ENCODE measurements at places on chromosomes 7 and 10. TPM values are rescaled to one million over a fixed set of nuclear protein-coding genes. Genes with fewer than 3 reads are reported as not detected.

ADARB2 gene
- total RNA-seq: 0.99 TPM

- no peak for DNase-seq
Observed at GRCh38 chr10:122139627-122140170, 131.4 kb upstream of the BTBD16 start.

TEX36 gene
- total RNA-seq: not detected

GRCh38 chr10:62831346-62831745 lies 15.2 kb upstream of the EGR2 start:
- no peak for DNase-seq

ASAH2 gene
- total RNA-seq: 1.8 TPM

- no peak for DNase-seq
Observed at GRCh38 chr7:122225874-122226273, 78.7 kb downstream of the FEZF1 start.

CABCOCO1 gene
- total RNA-seq: not detected

DNA sequence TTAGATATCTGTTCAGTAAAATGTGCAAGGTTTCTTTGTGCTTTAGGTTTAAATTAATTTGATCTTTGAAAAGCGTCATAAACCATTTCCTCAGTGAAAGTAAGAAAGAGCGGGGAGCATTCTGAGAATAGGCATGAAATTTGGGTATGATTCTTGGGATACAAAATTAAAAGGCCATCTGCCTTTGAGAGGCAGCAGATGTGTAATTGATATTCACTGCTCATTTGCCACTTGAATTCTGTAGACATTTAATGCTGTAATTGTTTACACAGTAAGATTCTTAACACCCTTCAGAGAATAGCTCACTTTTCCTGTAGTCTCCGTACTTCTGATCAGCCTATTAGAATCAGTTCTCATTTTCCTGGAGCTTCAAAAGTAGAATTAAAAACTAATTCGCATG lies 18.7 kb downstream of the FRMD4A start:
- no peak for DNase-seq

DNA sequence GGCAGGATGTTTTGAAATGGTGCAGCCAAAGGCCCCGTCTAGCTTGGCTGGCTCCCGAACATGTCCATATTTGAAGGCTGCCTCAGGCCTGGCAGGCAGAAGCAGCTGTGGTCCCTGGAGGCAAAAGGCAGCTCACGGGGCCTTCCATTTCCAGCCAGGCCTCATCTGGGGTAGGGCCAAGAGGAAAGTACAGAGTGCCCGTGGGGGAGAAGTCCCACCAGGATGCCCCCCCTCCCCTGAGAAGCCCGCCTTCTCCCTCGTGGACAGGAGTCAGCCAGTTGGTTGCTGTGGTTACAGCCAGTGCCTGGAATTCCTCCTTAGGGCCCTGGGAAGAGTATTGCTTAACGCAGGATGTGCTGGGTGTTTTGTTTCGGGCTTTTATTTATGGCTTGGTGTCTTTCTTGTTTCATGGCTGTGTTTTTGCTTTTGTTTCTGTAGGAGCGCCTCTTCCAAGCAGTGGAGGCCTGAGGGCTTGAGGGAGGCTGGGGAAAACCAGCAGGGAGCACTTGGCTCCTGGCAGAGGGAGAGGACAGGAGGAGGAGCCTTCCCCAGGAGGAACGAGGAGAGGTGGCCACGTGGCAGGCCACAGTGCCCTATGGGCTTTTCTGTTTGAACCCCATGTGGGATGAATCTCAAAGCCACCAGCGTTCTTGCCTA lies 45.4 kb downstream of the CHST3 start:
- no peak for DNase-seq

- peak; percentile 81 for DNase-seq
Observed at GRCh38 chr10:32367793-32368453, 21.0 kb upstream of the EPC1 start.

- DNase-seq: no peak
Observed at GRCh38 chr10:23196915-23197314, 4.8 kb downstream of the PTF1A start.

DNA sequence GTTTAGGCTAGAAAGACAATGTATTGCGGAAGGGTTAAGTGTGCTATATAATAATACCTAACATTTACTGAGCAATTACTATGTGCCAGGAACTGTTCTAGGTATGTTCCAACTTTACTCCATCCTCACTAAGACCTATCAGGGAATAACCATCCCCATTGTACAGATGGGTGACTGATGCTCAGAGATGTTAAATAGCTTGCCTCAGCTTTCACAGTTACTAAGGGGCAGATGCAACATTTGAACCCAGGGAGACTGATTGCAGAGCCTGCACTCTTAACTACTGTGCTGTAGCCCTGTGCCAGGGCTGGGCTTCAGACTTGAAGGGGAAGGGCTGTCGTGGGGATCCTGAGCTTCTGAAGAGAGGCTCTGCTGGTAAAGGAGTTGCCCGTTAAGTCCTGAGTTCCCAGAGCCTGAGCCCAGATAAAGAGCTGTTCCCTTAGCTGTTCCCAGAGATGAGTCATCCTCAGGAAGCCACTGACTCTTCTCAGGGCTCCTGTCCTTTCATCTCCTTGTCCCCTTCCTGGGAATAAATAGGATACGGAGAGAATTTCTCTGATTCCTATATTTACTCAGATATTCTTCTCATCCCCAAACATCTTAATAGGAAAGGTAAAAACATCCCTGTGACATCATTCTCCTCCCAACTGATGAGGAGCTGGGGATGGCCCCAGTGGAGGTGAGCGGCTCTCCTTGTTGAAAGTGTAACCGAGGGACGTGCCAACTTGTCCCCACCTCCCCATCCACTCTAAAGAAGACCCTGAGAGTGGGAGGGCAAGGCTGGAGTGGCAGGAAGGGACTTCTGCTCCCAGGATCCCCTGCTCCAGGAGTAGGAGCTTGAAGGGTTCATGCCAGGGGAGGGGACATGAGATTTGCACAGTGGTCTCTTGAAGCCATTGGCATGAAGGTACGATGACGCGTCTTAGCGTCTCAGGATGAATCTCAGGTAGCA lies 28.0 kb upstream of the HABP2 start:
- no peak for DNase-seq

GNAT3 gene
- total RNA-seq: not detected

SPDYE8 gene
- not detected for total RNA-seq

- DNase-seq: no peak
Observed at GRCh38 chr10:76899490-76899889, 738.1 kb downstream of the KCNMA1 start.

DNA sequence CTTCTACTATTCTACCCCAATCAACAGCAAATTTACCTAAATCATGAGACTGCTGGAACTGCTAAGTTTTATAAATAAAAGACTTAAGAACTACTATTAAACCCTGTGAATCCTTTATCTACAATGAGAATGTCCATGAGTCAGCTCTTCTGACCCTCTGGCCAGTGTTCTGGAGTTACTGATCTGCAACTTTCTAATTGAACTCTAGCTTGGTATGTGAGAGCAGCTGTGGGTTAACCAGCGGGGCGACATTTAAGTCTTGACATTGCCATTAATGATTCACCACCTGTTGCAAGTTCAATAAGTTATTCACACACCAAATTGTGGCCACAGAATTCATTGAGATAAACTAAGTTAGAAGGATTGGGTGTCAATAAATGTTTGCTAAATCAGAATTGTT lies 359.8 kb downstream of the PCDH15 start:
- no peak for DNase-seq

CALML3 gene
- not detected for total RNA-seq

PAPOLB gene
- 0.08 TPM for total RNA-seq

MBL2 gene
- not detected for total RNA-seq

NUPR2 gene
- total RNA-seq: not detected

GRCh38 chr10:60951272-60951724 lies 7.3 kb upstream of the RHOBTB1 start:
- DNase-seq: no peak

- DNase-seq: no peak
Observed at GRCh38 chr7:66883716-66884115, 37.3 kb upstream of the TMEM248 start.

GRCh38 chr7:102044984-102045673 lies 227.7 kb downstream of the CUX1 start:
- no peak for DNase-seq

DNA sequence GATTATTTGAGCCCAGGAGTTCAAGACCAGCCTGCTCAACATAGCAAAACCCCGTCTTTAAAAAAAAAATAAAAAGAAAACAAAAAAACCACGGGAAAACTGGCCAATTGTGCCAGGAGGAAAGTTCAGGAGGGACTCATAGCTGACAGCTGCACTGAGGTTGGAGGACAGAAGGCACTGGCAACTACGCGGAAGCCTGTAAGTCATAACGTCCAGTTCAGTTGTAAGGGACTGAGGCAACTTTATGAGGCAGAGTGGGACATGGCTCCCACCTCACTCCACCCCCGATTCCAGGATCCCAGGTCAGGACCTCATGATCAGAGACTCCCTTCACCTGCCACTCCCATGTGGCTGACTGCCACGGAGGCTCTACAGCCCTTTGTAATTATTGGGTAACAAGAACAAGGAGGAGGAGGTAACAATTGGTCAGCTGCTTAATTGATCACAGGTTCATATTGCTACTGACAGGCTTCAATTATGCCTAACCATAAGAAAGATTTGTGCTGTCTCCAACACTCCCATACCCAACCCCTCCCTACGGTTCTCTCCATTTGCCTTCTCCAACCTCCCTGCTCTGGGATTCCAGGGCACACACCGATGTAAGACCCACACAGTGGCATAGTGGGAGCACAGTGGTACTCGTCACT lies 1.9 kb upstream of the CCL24 start:
- no peak for DNase-seq

DNA sequence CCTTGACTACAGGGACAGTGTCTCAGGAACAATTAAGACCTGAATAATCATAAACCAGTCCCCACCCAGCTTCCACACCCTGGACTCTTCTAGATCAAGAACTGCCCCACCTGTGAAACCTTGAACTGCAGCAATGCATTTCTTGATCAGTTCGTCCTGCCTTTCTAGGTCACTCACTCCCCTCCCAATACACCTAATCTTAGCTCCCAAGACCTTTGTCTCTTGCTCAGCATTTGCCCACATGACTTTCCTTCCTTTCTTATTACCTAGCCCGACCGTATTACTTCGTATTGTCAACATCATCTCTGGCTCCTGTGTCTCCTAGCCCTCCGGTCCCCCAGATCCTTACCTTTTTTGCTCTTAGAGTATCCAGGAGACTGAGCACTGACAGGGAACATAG lies 5.5 kb upstream of the NAMPT start:
- DNase-seq: no peak

- DNase-seq: no peak
Observed at GRCh38 chr7:25716421-25716820, 435.6 kb upstream of the NFE2L3 start.

DNA sequence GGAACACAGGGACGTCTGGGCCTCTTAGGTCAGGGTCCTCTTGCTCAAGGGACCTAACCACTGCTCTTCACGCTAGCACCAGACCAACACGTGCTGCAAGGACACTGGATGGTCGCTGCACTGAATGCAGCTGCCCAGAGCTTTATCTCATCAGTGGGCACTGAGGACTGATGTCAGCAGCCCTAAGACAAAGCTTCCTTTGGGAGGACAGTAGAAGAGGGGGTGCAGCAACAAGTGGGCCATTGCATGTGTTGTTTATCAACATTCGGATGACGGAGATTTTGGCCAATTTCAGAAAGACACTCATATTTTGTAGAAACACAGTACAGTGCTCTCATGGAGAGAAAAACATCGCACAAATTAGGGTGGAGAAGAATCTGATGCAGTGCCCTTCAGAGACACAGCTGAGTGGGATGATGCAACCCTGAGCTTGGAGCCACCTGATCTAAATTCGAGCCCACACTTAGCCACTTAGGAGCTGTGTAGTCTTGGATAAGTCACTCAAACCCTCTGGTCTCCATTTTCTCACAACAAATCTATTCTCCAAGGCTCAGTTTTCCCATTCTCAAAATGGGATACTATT lies 1.7 kb downstream of the OPALIN start:
- DNase-seq: no peak

GRCh38 chr7:6375348-6376101 lies 72.2 kb downstream of the DAGLB start:
- peak; percentile 37 for DNase-seq

AKR1D1 gene
- not detected for total RNA-seq

DNA sequence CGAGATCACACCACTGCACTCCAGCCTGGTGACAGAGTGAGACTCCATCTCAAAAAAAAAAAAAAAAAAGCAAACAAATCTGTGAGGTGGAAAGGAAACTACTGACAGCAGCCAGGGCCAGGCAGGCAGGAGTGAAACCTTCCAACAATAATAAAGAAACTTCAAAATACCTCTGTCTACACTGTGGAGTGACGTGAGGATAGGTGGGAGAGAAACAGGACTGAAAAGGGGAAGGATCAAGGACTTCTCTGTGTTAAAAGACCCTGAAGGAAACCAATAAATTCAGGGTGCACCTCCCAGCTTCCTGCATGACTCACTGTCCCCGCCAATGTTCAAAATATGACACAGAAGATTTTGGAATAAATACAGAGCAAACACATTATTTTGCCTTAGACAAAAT lies 82.9 kb downstream of the KIAA1549 start:
- peak; percentile 51 for DNase-seq

- peak; percentile 41 for DNase-seq
Observed at GRCh38 chr10:5890452-5890915, 441 bp downstream of the FBH1 start.

TAS2R41 gene
- total RNA-seq: not detected

GRCh38 chr10:62234077-62234605 lies 34.5 kb downstream of the RTKN2 start:
- DNase-seq: no peak

STAG3 gene
- 16.5 TPM for total RNA-seq

DNA sequence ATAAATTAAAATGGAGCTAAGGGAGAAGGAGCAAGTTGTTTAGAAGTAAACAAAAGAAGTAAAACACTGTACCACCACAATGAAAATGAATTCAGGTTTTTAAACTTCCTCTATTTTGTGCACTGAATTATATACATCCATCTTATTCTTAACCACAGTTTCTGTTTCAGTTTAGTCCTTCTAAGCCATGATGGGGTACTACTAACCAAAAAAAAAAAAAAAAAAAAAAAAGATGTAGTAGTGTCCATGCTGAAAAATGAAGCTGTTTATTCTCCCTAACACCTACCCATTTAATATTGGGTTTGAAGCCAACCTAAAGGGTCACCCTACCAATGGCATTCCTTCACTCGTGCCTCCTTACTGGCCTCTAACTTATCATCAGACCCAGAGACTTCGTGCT lies 3.4 kb upstream of the BMPR1A start:
- no peak for DNase-seq

- no peak for DNase-seq
Observed at GRCh38 chr7:79515358-79515757, 61.9 kb upstream of the MAGI2 start.

Measured in activated CD8-positive, alpha-beta T cell treated with anti-CD3 and anti-CD28 coated beads, Interleukin-2, amount 10 ng/mL, durations not matched to agents 7 days and 5 days (primary cell).